ENCODE measurements at places on chromosomes 1 and 21. TPM values are rescaled to one million over a fixed set of nuclear protein-coding genes. Genes with fewer than 3 reads are reported as not detected.

OR2T35 gene
- total RNA-seq, result not detected

FCRL2 gene
- 0.31 TPM for total RNA-seq

LIPI gene
- 0.98 TPM for total RNA-seq

FCRL6 gene
- 1.2 TPM for total RNA-seq

KRTAP13-2 gene
- not detected for total RNA-seq

OR6K3 gene
- not detected for total RNA-seq

GJA4 gene
- 35.9 TPM for total RNA-seq

CRYAA gene
- not detected for total RNA-seq

S100A9 gene
- 225 TPM for total RNA-seq

SPRR4 gene
- not detected for total RNA-seq

C1orf210 gene
- total RNA-seq, result not detected

- DNase-seq, result no peak
Measured at GRCh38 chr1:88327391-88328267, 356.4 kb upstream of the PKN2 start.

DNA sequence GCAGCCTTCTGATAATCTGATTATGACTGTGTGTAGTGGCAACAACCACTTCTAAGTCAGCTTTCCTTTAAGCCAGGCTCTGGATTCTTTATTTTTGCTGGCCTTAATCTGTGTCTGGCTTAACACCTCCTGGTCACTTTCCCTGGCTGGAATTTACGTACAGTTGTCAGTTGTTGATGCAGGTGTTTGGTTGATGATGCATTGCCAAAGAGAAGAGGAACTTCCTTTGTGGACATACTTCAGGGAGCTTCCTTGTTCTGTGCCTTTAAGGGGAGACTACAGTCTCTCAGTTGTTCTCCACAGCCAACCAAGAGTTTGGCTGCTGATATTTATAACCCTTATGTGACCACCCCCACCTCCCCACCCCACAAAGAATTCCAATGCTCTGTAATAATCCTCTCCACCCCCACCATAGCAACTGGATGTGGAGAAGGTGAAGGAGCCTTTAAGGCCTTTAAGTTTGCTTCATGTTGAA is 96.0 kb upstream of the BMP8A start:
- no peak for DNase-seq

GRCh38 chr1:23704834-23705495 is 13.4 kb downstream of the RPL11 start:
- no peak for DNase-seq

DNA sequence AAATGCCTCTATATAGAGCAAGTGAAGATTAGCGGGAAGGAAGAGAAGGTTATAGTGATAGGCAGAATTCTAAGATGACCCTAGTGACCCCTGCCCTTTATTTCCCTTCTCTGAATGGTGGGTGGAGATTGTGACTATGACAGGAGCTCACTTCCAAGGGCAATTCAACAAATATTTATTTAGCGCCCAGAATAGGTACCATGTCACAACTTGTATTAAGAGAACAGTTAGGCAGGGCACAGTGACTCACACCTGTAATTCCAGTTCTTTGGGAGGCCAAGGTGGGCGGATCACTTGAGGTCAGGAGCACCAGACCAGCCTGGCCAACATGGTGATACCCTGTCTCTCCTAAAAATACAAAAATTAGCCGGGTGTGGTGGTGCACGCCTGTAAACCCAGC is 236.0 kb upstream of the POGK start:
- no peak for DNase-seq

GRCh38 chr1:47323599-47324031 is 9.7 kb upstream of the STIL start:
- DNase-seq, result no peak

DNA sequence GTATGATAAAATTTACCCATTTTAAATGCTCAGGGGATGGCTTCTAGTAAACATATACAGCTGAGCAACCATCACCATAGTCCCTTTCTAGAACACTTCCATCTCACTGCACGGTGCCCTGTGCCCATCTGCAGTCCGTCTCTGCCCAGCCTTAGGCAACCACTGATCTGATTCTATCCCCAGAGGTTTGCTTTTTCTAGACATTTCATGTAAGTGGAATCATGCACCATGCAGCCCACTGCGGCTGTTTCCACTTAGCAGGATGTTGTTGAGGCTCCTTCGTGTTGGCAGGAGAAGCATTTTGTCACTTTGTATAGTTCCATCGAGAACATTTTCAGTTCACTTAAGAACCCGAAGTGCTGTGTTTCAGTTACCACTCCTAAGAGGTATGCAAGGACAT is 27.8 kb upstream of the VAMP3 start:
- no peak for DNase-seq

- no peak for DNase-seq
Measured at GRCh38 chr1:227073786-227074185, 133.7 kb downstream of the COQ8A start.

GRCh38 chr1:204888294-204888693 is 17.6 kb downstream of the NFASC start:
- no peak for DNase-seq

DNA sequence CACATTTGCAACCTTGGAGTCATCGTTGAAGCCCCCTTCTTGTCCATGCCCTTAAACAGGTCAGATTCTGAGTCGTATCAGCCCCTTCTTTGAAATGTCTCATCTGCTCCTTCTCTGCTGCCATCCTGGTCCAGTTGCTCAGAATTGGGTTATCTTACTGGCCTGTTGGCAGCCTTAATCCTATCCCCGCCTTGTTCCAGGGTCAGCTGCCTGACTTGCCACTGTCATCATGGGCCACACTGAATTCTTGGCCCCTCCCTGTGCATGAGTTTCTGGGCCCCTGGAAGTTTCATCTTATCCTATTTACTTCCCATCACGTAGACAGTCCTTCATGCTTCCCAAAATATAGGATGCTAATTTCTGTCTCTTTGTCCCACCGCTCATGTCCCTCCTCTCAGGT is 23.7 kb downstream of the IRF2BP2 start:
- no peak for DNase-seq

GRCh38 chr1:11989669-11990068 is 9.4 kb downstream of the MFN2 start:
- DNase-seq, result no peak

DNA sequence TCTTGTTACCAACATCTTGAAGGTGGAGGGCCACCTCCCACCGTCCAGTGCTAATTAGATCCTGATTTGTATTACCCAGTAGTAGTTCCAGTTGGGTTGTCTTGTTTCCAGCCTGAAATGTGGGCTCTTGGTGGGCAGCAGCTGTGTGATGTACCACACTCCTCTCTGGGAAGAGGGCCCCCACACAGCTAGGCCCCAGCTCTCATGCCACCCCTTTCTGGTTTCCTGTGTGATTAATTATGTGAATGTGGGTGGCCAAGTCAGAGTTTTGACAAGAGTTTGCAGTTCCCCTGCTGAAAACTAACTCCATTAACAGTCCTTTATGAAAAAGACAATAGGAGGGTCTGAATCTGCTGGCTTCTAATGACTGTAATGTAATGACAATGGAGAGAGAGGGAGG is 3.8 kb downstream of the HMGB4 start:
- DNase-seq, result no peak

DNA sequence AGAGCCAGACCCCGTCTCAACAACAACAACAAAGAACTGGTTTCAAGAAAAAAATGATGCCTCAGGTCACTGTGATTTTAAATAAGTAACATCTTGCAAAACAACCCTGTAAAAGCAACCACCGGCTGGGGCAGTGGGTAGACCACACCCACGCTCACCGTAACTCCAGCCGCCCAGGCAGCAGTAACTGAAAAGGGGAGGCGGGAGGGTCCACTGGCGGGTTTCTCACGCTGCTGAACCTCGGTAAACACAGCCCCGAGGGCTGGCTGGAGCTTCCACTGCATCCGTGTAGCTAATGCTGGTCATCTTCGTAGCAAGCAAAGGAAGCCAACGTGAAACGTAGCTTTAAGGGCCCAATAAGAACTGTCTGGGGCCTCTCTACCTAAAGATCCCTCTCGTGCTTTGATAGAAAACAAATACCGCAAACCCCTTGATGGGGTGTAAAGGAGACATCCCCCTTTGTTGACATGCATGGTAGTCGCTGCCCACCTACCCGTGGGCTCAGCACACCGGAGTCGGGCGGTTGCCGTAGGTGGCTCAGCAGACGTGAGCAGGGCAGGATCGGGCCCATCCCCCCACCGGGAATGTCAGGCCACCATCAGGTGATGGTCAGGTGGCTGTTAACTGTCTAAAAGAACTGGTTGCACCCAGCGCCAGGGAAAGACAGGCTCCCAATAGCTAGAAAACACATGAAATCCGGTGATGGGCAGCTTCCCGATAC is 4.2 kb downstream of the C1orf159 start:
- DNase-seq, result no peak

DNA sequence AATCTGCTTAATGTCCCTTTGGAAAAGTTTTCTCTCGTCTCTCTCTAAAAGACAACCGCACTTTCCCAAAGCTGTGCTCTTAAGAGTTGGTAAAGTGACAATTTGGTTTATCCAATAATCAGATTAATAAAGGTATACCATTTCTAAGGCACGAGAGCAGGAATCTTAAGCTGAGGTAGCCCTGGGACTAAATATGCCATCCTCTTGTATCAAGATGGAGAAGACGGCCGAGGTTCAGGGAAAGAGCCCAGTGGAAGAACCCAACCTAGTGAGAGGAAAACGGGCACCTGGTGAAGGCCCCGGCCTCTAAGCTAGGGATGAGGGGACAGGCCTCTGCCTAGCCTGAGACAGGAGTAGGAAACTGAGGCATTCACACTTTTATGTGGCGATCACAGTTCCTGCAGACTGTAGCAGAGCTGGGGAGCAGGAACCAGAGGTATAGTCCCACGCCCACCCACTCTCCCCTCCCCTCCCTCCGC is 334 bp upstream of the SARS1 start:
- DNase-seq, result no peak

DNA sequence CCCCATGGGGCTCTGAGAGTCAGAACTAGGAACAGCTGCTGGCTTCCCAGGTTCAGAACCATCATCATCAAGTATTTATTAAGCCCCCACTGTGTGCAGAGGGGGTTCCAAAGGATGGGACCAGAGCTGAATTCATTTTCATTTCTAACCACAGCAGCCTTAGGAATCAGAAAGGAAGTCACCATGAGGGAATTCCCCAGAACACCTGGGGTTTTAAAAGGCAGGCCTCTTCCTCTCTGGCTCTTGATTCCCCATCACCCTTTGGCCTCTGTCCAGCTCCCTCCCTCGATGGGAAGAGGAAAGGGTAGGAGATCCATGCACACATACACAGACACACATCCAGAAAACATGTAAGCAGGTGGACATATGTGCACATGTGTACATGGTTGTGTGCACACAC is 1.3 kb upstream of the KCNN3 start:
- no peak for DNase-seq

GRCh38 chr1:31691951-31692350 is 11.9 kb downstream of the COL16A1 start:
- no peak for DNase-seq

DNA sequence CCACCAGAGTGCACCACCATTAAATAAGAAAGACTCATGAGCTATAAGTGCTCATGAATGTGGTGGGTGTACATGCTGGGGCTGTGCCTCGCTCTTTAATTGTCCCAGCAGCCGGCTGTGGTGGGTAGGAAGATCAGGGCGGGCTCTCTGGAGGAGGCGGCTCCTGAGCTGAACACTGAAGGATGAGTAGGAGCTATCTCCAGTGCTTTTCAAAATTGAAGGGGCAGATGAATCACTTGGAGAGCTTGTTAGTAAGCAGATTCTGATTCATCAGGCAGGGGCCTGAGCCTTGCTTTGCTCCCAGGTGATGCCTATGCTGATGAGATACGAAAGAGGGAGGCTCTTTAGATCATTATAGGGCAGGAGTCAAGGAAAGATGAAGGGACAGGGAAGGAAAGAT is 54.1 kb downstream of the ETS2 start:
- no peak for DNase-seq

DNA sequence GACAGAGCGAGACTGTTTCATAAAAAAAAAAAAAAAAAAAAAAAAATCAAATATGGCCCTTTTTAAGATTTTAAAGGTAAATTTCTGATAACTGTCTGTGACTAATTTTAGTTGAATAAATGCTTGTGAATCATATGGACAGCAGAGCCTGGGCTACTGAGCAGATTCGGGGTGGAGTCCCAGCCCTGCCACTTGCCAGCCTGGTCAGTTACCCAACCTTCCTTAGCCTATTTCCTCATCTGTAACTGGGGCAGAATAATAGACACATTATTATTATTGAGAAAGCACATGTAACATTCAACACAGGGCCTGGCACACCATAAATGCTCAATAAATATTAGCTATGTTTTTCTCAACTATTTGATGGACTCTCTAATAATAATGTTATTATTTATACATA is 11.2 kb upstream of the H3-3A start:
- no peak for DNase-seq

DNA sequence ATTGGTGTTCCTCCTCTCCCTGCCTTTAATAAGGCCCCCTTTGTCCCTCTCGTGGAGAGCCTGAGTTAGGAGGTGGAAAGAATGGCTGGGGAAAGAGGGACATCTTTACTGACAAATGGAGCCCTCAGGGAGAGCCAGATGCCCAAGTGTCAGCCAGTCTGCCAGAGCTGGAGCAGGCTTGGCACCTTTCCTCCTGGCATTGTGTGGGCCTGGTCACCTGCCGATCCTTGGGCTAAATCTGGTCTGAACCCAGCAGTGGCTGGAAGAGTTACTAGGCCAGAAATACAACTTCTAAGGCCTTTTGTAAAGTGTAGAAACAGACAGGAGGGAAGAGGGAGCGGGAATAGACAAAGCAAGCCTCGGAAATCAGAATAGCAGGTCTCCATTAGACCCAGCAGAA is 24.9 kb downstream of the VANGL1 start:
- DNase-seq, result no peak

DNA sequence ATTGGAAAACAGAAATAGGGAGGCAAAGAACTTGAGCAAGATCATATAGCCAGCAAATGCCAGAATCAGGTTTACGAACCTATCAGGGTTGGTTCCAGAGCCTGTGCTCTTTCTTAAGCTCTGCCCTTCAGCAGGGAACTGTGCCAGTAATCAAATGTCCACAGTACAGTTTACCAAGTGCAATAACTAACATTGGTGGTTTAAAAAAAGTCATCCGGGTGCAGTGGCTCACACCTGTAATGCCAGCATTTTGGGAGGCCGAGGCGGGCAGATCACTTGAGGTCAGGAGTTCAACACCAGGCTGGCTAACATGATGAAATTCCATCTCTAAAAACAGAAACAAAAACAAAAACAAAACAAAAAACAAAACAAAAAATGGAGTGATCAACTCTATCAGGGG is 182.7 kb downstream of the LMX1A start:
- DNase-seq, result no peak

- DNase-seq, result peak; percentile 67
Measured at GRCh38 chr1:22038036-22038435, 14.5 kb upstream of the CDC42 start.

DNA sequence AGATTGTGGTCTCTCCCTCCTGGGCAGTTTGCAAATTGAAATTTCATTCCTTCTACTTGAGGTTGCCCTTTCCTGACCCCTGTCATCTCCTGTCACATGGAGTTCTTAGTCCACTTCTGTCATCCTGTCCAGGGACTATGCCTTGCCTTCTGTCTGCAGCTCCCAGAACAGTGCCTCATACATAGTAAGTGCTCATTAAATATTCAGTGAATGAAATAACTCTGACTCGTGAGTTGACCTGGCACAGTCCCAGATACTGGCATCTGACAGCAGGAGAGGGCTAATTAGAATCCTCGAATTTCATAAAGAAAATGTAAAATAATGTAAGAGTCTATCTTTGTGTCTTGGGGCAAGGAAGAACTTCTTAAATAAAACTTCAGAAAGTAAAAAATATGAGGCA is 50.8 kb downstream of the CNIH3 start:
- no peak for DNase-seq

- DNase-seq, result no peak
Measured at GRCh38 chr1:97770376-97770775, 150.5 kb downstream of the DPYD start.
